ENCODE measurements at places on chromosomes 2 and 18.

DNA sequence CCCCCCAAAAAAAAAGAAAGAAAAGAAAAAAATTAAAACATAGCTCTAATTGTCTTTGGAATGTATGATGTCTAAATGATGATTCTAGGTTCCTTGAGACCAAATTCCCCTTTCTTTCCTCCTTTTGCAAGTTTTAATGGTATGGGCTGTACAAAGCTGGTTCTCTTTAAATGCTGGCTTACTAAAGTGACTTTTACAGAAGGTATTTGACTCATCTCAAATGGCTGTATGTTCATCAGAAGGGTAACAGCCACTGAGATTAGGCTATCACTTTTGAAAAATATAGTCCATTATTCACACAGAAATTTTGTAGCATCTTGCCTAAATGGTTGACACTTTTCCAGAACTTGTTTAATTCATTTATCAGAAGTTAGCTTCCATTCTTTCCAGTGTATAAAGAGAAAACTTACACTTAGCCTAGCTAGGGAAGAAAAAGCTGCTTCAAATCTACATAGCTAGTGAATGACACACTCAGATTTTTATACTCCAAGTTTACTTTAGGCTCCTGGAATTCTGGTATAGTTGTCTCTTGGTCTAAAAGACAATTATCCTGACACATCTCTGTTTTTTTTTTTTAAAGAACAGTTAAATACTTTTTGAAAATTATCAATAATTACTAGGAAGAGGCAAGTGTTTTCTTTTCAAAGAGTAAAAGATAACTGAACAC, 622.6 kb downstream of the LRP1B start:
- no peak for DNase-seq

DNA sequence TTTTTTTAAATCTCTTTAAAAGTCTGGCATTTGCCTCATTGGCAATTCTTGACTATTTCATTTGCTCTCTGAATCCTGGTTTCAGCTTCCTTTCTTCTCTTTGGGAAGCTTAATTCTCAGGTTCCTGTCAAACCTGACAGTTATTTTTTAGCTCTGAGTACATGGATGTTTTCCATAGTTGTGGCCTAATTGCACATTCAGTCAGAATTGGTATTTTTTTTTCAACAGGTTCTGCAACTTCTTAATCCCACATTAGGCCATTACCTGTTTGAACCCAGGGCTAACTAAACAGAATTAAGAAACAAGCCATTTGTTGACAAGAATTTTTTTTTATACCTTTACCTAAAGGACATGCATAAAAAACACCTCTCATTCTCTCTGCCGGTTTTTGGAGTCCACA, 338.8 kb downstream of the SETBP1 start:
- no peak for DNase-seq

DNA sequence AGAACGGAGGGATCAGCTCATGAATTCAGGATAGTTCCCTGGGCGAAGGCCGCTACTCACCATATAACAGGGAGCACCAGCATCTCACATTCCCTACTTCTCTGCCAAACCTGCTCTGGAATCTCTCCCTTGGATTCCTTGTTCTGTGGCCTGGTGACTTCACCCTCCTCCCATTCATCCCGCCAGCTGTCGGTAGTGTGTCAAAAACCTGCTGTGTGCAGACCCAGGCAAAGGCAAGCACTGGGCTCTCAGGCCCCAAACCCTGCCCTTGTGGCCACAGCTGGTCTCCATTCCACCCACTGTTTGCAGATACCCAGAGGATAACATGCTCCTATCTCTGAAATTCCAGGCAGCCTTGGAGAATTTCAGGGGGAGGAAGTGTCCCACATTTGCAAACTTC, 151.6 kb downstream of the CAPN13 start:
- DNase-seq, result no peak

GRCh38 chr2:213001297-213001910, 150.0 kb downstream of the IKZF2 start:
- DNase-seq, result no peak

DNA sequence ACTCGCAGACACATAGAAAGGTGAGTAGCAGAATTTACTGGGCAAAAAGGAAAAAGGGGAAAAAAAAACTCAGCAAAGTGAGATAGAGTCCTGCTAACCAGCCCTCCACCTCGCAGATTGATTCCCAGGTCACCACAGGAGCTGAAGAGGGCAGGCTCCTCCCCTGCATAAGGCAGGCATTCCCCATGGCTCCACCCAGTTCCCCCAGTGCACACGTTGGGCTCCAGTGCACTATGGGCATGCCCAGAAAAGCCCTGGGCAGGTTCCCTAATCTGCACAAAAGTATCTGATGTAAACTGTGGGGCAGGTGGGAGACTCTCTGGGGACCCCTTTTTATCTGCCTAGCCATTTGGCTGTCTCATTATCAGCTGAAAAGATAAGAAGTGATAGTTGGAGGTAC, 461.2 kb upstream of the TMEFF2 start:
- no peak for DNase-seq

- no peak for DNase-seq
Measured at GRCh38 chr2:47243596-47244323, 88.7 kb upstream of the STPG4 start.

DNA sequence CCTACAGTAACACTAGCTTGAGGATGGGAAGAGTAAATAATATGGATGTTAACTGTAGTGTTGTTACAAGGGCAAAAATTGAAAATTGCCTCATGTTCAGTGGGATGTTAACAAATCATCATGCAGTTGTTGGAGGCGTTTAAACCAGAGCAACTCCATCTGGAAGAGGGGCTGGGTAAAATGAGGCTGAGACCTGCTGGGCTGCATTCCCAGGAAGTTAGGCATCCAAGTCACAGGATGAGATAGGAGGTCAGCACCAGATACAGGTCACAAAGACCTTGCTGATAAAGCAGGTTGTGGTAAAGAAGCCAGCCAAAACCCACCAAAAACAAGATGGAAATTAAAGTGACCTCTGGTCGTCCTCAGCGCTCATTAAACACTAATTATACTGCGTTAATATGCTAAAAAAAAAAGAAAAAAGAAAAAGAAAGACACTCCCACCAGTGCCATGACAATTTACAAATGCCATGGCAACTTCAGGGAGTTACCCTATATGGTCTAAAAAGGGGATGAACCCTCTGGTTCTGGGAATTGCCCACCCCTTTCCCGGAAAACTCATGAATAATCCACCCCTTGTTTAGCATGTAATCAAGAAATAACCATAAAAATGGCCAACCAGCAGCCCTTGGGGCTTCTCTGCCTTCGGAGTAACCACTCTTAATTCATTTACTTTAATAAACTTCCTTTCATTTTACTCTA, 101.4 kb downstream of the MYO5B start:
- no peak for DNase-seq

GRCh38 chr2:100427627-100428258, 10.3 kb upstream of the CHST10 start:
- no peak for DNase-seq

- DNase-seq, result no peak
Measured at GRCh38 chr2:215507136-215507535, 71.3 kb upstream of the FN1 start.

DNA sequence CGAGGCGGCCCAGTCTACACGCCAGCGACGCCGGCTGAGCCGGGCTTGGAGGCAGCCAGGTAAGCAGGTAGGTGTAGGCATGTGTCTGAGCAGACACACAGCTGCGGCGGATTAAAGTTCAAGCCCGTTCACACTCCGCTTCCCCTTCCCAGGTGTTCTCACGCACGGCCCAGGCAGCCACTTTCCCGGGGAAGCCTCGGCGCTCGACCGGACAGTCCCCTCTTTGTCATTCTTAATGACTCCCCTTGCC, 367 bp downstream of the TGFA start:
- no peak for DNase-seq

- DNase-seq, result no peak
Measured at GRCh38 chr2:51722311-51722710, 690.4 kb upstream of the NRXN1 start.

GRCh38 chr2:209642146-209642820, 129.3 kb upstream of the UNC80 start:
- no peak for DNase-seq

- no peak for DNase-seq
Measured at GRCh38 chr18:50356036-50356945, 18.6 kb upstream of the SKA1 start.

GRCh38 chr2:85246348-85246747, 81.4 kb downstream of the TGOLN2 start:
- no peak for DNase-seq

- DNase-seq, result no peak
Measured at GRCh38 chr18:79068341-79068936, 755 bp upstream of the ATP9B start.

GRCh38 chr2:164954954-164955701, at the start of gene SLC38A11:
Gene SLC38A11 (minus strand): TSS chr2:164955525. CDS start chr2:164955247, 278 bp downstream.
- DNase-seq, result peak; percentile 68

- no peak for DNase-seq
Measured at GRCh38 chr18:36931106-36931505, 102.2 kb downstream of the KIAA1328 start.
